Daoy (cell line): ENCODE measurements at places on chromosomes 1 and 21. TPM values are rescaled to one million over a fixed set of nuclear protein-coding genes. Genes with fewer than 3 reads are reported as not detected.

AKR7A3 gene
- total RNA-seq = 0.40 and 0.77 TPM in 2 replicates

- no peak for DNase-seq
Observed at GRCh38 chr1:29754573-29755375, 518.5 kb downstream of the PTPRU start.

F5 gene
- not detected in 2 replicates for total RNA-seq

GRCh38 chr1:40845895-40846294 is 16.3 kb downstream of the CITED4 start:
- no peak for DNase-seq

DNA sequence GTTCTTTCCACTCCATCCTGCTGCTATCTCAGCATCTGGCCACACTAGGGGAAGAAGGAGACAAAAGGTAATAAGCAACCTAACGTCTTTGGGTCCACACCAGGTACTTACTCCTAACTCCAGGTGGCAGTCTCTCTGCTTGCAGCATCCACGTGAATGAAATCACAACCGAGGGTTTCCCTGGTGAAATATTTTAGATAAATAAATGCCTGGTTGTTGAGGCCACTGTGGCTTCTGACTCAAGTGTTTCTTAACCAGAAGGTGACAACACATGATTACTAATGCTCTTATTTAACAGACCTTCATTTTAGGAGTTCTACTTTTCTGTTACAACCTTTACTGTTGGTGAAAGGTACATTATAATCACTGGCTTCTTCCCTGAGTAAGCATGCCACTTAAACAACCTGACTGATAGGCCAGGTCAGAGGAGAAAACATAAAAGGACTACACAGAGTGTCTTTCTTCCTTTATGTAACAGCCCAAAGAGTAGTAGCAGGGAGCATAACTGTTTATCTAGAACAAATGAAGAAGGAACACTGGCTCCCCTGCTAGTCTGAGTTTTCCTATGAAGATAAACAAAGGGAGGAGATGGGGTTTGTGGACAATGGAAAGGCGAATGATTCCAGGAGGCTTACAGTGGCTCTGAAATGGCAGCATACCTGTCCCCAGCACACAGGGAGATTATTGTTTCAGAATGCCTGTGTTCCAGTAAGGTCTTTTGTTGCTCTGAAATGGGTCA is 59.9 kb downstream of the SYT6 start:
- DNase-seq = peak; percentile 60

GRCh38 chr1:41486371-41487125 is 2.1 kb upstream of the EDN2 start:
- peak; percentile 77 for DNase-seq

AMY1C gene
- total RNA-seq = not detected in 2 replicates

GRCh38 chr1:160544647-160545046 is 21.6 kb upstream of the SLAMF6 start:
- DNase-seq = no peak

DNA sequence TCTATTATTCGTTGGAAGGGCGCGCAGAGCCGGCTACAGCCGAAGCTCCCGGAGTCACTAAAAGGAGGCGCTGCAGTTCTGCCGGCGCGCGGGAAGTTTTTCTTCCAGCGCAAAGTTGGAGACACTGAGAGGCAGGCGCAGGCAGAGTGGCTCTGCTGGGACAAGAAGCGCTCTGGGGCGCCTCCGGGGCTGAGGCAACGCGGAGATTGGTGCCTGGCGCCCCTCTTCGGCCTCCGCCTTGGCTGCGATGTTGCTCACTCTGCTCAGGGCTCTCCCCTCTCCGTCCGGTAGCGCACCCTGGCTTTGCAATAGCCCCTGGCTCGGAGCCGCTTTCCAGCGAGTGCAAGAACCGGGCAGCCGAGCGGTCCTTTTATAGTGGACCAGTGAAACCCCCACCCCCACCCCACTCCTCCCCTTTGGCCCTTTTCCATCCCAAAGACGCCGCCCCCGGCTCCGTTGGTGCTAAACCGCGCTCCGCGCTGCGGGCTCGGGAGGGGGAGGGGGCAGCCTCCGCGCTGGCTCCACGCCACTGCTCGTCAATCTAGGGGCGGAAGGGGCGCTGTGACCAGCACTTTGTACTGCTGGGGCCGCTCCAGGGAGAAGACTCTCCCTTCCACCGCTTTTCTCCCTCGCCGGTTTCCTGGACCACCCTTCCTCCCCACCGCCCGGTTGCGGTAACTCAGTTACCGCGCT is at the start of gene ADAMTS1:
Gene ADAMTS1, minus strand, starts transcription at position 344 of the 693 bp plus-strand sequence. CDS start 455 bp downstream, outside the sequence.
- DNase-seq = peak; percentile 79

RPE65 gene
- under 0.01 TPM in 1 of 2 replicates, not detected in the other for total RNA-seq

SPATA46 gene
- not detected in 2 replicates for total RNA-seq
